ENCODE measurements at places on chromosomes 16 and 17.

DNA sequence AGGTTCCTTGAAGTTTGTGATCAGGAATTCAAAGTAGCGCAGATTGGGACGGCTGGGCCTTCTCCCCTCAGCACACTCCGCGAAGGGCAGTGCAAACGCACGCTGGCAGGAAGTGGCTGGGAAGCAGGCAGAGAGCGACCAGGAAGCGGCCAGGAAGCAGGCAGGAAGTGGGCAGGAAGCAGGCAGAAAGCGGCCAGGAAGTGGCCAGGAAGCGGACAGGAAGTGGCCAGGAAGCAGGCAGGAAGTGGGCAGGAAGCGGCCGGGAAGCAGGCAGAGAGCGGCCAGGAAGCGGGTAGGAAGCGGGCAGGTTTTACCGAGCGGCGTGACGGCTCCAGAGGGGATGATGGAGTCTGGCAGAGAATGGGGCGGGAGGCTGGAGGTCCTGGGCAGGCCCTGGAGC is 3.2 kb downstream of the DPEP1 start:
- no peak for DNase-seq

DNA sequence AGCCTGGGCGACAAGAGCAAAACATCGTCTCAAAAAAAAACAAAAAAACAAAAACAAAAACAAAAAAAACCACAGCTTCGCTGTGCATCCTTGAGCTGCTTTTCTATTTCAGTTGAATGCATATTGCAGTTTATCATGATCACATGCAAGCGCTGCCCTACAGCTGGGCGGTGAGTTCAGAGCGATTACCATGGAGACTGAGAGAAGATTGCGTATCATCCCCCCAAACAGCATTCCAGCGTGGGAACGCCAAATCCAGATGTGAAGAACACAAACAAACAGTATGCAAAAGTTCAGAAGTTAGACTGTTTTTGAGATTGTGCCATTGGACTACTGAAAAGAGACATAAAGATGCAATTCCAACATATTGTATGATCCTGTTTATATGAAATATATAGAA is 15.1 kb upstream of the SLC52A1 start:
- DNase-seq: no peak

DNA sequence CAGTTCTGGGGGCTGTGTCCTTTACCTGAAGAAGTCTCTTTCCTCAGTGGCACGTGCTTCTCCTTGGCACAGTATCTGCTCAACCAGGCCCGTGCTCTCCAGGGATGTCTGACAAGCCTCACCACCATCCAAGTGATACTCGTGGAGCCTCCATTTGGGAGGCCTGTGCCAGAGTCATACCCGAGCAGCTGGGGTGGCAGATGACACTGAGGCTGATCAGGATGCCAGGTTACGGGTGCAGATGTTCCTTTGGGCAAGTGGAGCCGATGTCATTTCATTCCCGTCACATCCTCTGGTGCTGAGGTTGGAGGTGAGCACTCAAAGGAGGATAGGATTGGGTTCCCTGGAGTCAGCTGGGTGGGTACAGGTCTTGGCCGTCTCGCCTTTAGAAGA is 87.2 kb downstream of the KSR1 start:
- DNase-seq: no peak

GRCh38 chr17:5096731-5097100 is 15.0 kb downstream of the ZNF232 start:
- DNase-seq: no peak

GRCh38 chr17:10178506-10178991 is 19.9 kb downstream of the GAS7 start:
- no peak for DNase-seq

GRCh38 chr17:79864617-79865250 is 25.5 kb upstream of the CBX4 start:
- no peak for DNase-seq

- no peak for DNase-seq
Measured at GRCh38 chr17:74430385-74430705, 1.5 kb upstream of the GPRC5C start.

DNA sequence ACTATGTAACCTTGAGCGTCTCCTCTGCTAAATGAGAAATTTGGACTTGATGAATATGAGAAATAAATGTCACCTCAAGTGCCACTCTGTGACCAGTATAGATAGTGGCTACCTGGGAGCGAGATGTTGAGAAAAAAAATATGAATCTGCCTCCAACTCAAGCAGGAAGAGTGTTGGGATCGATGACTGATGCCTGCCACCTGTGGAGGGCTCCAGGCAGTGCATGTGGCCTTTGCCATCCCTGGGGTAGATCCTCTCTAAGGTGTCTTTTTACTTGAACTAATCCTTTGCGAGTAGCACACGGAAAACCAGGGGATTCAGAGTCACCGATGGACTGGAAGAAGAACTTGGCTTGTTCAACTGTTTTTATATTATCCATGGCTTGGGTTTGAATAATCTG is 9.4 kb downstream of the CCDC182 start:
- DNase-seq: no peak

DNA sequence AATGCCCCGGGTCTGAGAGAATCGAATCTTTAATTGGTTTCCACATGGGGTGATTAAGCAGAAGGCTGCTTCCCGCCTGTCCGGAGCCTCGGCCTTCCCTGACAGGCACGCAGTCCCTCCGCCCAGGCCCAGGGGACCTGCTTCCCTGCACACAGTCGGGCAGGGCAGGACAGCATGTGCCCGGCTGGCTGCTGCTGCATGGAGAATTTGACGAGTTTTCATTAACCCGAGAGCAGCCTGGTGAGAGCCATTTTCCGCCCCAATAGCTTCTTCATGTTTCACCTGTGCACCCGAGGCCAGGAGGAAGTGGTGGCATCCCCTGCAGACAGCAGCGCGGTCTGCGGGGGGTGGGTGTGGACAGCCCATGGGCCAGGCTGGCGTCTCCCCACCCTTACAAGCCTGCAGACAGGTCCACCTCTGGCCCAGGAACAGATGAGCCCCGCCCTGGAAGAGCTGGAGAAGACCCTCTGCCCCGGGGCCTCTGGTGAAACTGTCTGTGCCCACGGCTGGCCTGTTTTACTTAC is 67.0 kb downstream of the KLHDC4 start:
- no peak for DNase-seq

DNA sequence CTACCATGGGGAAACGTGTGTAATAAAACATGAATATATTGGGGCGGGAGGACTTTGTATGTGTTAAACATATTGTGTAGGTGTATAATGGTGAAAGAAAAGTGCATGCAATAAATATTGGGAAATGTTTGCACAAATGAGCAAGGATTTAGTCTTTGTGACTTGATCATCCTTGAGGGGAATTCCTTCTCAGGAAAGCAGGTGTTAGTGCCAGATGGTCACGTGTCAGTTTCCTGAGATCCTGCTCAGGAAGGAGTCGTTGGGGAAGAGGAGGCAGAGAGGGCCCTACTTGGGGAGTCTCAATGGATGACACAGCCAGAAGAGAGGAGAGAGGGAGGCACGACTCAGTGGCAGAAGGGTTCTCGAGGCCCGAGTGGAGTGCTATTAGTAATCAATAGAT is 53.2 kb downstream of the MSI2 start:
- no peak for DNase-seq

Measured in activated naive CD8-positive, alpha-beta T cell treated with anti-CD3 and anti-CD28 coated beads, Interleukin-2, amount 10 ng/mL, durations not matched to agents 7 days and 5 days (primary cell).